ENCODE measurements at places on chromosomes 12 and 14. TPM values are rescaled to one million over a fixed set of nuclear protein-coding genes. Genes with fewer than 3 reads are reported as not detected.

DNA sequence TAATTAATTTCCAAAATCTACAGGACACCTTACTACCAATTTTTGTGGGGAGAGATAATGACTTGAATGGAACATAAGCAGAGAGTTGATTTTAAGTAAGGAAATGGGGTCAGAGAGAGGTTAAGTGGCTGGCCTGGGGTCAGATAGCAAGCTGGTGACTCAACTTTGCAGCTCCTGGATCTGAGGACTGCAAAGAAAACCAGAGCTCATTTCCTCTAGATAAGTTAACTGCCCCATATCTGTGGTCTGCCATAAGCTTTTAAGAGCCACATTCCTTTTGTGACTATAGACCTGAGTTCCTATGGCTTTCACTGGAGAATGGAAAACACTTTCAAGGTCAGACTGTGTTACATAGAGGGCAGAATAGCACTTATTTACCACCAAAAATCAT is 201.2 kb upstream of the PRICKLE1 start:
- peak; percentile 83 for DNase-seq

DNA sequence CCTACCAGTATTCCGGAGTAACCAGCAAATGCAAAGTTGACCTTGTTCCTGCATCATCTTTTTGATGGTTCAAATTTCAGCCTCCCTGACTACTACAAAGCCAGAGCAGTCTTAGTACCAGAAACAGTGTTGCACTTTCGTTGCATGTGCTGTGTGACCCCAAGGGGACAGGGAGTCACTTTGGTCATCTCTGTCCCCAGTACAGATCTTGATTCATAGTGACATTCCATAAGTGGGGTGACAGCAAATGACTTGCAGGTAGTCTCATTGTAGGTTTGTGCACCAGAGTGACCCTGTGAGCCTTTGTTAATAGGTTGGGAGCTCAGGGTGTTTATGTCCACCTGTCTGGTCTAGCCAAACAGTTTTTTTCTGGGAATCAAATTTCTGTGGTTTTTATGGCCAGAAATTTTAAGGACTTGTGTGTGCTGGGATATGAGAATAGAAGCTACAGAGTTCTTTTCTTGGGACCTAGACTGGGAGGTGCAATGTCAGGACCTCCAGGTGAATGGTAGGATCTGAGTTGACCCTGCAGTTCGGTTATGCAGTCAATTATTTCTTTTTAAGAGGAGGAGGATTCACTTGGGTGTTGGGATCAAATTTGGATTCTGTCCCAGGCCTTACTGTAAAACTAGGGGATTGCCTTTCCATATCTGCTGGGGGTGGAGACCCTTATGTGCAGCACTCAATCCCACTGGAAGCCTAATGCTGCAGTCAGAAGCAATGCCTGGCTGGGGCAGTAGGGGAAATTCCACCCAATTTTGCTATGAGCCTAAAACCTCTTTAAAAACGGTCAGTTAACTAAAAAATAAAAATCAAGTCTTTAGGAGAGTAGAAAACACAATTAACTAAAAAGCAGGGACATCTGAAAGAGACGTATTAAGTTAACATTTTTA is 10.1 kb downstream of the EIF5 start:
- no peak for DNase-seq

Gene B4GALNT3
- not detected for total RNA-seq

DNA sequence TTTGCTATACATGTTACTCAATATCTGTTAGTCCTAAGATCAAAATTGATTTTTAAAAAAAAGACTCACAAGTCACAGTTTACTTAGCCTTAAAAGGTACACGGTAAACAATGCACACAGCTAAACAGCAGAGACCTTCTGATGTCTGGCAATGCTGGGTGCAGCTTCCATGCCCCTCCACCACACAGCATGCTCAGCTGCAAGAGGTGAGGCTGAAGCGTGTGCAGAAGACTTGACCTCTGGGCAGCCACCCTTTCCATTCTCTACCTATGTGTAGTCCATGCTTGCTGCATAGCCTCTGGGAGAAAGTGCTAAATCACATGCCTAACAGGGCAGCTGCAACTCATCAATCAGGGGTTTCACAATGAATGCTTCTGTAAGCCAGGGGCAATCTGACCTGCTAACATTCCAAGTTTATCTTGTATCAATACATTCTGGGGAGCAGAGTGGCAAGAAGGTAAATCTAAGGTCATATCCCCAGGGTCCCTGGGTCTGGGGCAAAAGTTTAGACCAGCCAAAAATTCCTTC is 44.5 kb upstream of the AMN1 start:
- no peak for DNase-seq

GRCh38 chr12:51323317-51323960 is 535 bp downstream of the BIN2 start:
- no peak for DNase-seq
